ENCODE measurements at places on chromosomes 1 and 21. TPM values are rescaled to one million over a fixed set of nuclear protein-coding genes. Genes with fewer than 3 reads are reported as not detected.

Gene BEND5
- total RNA-seq: 0.65 TPM

Gene CD53
- not detected for total RNA-seq

Gene KIF14
- 30.3 TPM for total RNA-seq

Gene SEMA6C
- total RNA-seq: 15.5 TPM

Gene VANGL2
- not detected for total RNA-seq

Gene PDZK1IP1
- not detected for total RNA-seq

Gene FNDC5
- total RNA-seq: 0.13 TPM

Gene RNF19B
- total RNA-seq: 34.2 TPM

Gene LAD1
- not detected for total RNA-seq

Gene AMY1B
- not detected for total RNA-seq

Gene ANGPTL7
- total RNA-seq: not detected

Gene CFHR4
- not detected for total RNA-seq

Gene CELA2A
- not detected for total RNA-seq

Gene EXTL2
- total RNA-seq: 39.5 TPM

Gene FLG2
- not detected for total RNA-seq

Gene OR2T11
- not detected for total RNA-seq

Data from thoracic aorta endothelial cell (primary cell).